ENCODE measurements at places on chromosomes 4 and X. TPM values are rescaled to one million over a fixed set of nuclear protein-coding genes. Genes with fewer than 3 reads are reported as not detected.

ITIH6 gene
- total RNA-seq = not detected

DCAF12L1 gene
- total RNA-seq = not detected

MTNR1A gene
- not detected for total RNA-seq

GNRHR gene
- total RNA-seq = not detected

FBXW7 gene
- total RNA-seq = 65.5 TPM

GRIA2 gene
- 0.05 TPM for total RNA-seq

ZNF711 gene
- total RNA-seq = 1.9 TPM

LONRF3 gene
- 1.5 TPM for total RNA-seq

NUP62CL gene
- 1.3 TPM for total RNA-seq

Data from cardiac septum (tissue), 1 donor.